ENCODE measurements at places on chromosomes 12 and 14.

DNA sequence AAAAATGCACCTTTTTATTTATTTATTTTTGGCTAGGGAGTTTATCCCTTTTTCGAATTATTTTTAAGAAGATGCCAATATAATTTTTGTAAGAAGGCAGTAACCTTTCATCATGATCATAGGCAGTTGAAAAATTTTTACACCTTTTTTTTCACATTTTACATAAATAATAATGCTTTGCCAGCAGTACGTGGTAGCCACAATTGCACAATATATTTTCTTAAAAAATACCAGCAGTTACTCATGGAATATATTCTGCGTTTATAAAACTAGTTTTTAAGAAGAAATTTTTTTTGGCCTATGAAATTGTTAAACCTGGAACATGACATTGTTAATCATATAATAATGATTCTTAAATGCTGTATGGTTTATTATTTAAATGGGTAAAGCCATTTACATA, 14.9 kb upstream of the SNAPC1 start:
- DNase-seq, result no peak

DNA sequence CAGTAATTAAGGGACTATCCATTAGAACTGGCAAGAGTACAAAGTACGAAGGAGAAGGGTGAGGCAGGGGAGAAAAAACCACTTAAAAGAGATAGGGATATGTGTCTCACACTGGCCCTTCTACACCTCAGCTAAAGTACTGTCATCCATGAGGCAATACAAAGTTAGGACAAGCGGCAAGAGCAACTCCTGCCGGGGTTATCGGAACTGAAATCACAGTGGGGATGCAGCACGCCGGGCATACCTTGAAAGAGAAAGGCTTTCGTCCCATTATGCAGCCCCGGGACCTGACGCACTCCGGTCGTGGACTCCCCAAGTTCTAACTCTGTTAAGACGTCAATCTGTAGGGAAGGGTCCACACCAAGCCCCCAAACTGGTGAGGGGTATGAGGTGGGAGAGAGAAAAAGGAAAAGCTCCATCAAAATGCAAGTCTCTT, 1.1 kb downstream of the NELL2 start:
- peak; percentile 36 for DNase-seq

DNA sequence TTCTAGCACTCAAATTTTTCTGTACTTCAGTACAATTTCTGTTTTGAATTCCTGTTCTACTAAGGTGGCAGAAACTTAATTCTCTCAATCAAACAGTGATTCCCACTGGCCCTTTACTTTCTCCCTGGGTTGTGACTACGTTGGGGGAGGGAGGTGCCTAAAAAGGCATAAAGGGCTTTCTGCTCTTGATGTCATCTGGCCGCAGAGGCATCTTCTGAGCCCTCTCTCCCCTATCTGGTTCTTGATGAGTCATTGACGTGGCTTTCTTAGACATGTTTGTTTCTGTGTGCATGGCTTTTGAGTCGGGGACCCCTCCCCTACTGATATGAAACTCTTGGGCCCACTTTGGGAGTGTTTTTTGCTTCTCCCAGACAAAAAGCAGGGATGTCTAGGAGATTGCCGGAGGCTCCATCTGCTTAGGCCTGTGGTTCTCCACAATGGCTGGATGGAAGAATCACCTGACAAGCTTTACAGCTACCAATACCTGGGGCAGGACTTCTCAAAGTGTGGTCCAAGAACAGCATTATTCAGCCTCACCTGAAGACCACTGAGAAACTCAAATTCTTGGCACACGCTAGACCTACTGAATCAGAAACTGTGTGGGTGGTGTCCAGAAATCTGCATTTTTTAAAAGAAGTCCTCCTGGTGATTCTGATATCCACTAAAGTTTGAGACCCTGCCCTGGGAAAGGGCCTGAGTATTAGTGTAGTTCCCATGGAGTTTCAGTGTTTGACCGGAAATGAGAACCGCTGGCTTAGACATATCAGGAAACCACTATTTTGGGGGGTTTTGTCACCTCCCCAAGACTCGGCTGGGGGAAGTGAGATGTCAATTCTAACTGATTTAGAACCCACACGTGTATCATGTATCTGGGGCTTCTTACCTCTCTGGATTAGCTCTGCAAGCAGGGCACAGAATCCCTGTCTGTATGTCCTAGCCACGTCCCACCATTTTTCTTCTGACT, 395.7 kb upstream of the PDE3A start:
- DNase-seq, result no peak

DNA sequence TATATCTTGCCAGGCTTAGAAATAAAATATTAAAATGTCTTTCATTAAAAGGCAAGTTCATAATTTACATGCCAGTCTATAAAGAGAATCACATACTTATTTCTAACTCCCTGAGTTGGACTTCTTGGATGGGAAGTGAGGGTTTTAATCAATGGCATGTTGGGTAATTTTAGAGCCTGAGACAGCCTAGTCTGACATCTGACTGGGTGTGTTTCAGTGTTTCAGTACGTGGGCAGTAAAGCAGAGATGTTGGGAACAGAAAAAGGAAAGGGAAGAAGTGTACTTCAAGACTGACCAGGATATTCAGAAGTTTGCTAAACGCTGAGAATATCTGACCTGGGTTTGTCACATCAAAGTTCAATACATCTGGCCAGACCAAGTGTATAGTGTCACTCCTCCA, 171.8 kb downstream of the BTG1 start:
- DNase-seq, result no peak

DNA sequence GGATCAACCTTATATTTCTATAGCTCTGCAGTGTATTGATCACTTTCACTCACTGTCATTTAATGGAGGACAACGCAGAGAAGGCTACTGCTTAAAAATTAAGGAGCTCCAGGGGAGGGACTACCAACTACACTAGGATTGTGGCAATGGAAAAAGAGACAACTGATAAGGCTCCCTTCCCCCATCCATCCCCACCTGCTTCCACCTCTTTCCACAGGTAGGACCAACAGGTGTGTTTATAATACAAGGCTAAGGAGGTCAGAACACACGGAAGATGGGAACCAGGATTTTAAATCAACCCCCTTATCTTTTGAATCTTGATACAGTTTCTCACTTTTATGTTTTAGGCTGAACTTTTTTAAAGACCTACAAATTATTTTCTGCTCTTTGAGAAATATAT, 90.8 kb downstream of the STAB2 start:
- DNase-seq, result no peak

DNA sequence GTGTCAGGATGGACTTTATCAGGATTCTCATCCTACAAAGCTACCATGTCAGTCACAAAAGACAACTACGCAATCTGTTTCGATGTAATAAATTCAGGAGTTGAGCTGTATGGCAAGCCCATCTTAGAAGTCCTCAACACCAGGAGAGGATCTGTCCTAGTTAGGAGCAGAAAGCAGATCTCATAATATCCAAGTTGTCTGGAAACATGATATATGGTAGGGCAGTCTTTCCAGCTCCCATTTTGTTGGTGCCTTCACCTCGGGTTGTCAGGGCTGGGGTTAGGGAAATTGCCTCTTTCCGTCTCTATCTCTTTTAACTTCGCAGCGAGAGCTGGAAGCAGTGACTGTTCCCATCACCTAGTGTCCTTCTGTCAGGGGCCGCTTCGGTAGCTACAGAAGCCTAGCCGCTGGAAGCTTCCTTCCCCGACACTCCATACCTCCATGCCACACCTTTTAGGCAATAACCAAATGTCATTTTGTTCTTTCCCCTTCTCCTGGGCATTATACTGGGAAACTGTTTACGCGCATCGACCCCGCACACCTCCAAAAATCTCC, 1.4 kb downstream of the NIN start:
- no peak for DNase-seq

GRCh38 chr14:33631441-33631840, 319.4 kb downstream of the EGLN3 start:
- DNase-seq, result no peak

- DNase-seq, result no peak
Measured at GRCh38 chr14:64611358-64612020, 61.7 kb downstream of the PPP1R36 start.

- peak; percentile 25 for DNase-seq
Measured at GRCh38 chr12:98439981-98440581, 75.3 kb upstream of the TMPO start.

DNA sequence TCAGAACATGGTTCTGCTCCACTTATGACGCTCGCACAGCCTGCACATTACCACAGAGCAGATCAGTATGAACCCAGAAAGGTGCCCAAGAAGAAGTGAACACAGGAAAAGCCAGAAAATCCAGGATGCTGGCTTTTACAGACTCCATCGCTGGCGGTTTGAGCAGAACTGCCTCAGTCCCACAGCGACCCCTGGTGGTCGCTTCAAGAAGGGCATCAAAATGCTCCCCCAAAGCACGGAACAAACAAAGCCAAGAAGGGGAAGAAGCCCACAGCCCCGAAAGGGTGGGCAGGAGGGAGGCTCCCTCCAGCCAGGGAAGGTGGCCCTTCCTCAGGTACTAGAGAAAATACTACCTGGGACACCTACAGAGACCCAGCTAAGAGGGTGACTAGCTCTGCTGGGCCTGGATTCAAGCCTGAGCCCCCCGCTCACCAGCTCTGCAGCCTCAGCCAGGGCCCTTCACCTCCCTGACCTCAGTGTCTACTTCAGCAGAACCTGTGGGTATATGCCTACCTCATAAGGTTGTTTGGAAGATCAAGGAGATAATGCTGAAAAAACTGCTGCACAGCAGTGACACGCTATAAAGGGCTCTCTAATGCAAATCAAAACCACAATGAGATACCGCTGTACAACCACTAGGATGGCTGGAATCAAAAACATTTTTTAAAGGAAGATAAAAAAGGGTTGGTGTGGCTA, 98.1 kb downstream of the NCOR2 start:
- peak; percentile 44 for DNase-seq
